ENCODE measurements at places on chromosomes 16 and 17.

- no peak for DNase-seq
Measured at GRCh38 chr16:2490190-2491105, 15.5 kb downstream of the TBC1D24 start.

- no peak for DNase-seq
Measured at GRCh38 chr16:88804173-88804551, 573 bp downstream of the CDT1 start.

DNA sequence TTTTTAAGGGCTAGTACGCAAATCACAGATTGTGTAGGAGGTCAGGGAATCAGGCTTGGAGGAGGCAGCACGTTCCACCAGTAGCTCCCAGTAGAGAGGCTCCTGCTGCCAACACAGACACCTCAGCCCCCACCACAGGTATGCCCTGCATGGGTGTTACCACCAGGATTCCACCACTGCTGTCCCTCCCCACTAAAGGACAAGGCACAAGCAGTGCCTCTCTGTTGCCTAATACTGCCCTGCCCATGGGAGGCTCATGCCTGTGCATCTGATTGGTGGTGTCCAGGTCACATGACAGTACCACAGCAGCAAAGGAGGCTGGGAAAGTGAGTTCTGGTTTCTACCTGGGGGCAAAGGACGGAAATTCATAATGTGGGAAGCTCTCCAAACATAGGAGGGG, 33.6 kb upstream of the CACNG4 start:
- no peak for DNase-seq

- no peak for DNase-seq
Measured at GRCh38 chr16:79698341-79698753, 97.8 kb upstream of the MAF start.

DNA sequence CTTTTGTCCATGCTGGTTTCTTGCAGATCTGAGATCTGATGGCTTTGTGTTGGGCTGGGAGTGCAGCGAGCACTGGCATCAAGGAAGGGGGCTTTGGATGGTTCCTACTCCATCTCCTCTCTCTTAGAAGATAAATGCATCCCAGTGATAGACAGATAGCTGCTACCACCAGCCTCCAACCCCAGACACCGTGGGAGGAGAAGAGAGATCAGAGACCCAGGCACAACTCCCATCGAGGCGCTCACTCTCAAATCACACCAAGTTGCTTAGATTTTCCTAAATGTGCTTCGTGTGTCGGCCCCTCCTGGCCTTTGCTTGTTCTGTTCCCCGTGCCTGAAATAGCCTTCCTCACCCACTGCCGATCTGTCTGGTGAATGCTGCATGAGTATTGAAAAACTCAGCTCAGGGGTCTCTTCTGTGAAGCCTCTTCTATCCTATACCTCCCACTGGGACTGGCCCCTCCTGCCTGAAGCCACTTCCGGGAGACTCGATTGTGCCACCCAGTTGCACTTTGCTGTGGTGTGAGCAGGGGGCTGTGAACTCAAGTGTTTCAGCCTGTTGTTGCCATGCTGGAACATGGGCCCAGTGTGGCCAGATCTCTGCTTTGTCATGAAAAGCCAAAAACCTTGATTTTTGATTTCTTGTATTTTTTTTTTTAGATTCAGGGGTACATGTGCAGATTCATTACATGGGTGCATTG, 242.7 kb downstream of the GSG1L start:
- no peak for DNase-seq

DNA sequence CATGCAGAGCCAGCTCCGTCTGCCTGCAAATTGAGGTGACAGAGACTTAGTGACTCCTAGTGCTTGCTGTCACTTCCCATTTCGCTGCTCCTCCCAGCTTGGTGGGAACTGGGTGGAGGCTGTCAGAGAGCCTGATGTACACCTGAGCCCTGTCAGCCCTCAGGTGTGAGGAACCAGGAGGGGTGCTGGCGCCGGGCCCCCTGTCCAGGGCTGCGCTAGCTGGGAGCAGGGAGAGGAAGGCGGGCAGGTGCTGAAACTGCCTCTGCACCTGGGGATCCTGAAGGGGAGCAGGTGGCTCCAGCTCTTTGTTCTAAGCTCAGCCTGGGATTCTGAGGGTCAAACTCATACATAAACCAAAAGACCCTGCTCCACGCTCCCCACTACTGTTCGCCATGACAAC, 10.8 kb upstream of the WSCD1 start:
- DNase-seq: no peak

DNA sequence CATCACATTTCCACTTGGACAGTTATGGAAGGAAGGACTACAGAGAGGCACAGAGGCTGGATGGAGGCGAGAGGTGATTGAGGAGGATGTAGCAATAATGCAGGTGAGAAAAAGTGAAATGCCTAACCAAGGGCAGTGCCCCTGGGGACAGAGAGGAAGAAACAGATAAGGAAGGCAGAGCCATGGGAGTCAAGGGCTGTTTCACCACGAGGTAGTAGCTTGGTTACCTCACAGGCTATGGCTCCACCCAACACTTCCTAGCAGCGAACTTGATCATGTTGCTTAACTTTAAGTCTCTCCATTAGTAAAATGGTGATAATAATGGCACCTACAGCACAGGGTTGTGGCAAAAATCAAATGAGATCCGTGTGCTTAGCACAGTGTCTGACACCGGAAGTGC, 83.9 kb downstream of the YPEL2 start:
- no peak for DNase-seq

DNA sequence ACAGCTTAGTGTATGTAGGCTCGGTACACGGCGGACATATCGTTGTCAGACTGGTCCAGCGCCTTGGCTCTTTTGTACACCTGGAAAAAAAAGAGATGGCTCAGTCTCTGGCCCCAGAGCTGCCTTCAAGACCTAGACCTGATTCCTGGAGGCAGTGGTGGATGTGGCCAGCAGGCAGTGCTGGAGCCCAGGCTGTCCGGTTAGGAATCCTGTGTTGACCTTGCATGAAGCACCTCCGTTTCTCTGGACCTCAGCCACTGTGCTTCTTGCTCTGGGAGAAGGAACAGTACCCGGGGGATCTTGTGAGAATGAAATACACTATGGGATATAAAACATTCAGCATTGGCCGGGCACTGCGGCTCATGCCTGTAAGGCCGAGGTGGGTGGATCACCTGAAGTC, 2.8 kb upstream of the ROGDI start:
- no peak for DNase-seq

DNA sequence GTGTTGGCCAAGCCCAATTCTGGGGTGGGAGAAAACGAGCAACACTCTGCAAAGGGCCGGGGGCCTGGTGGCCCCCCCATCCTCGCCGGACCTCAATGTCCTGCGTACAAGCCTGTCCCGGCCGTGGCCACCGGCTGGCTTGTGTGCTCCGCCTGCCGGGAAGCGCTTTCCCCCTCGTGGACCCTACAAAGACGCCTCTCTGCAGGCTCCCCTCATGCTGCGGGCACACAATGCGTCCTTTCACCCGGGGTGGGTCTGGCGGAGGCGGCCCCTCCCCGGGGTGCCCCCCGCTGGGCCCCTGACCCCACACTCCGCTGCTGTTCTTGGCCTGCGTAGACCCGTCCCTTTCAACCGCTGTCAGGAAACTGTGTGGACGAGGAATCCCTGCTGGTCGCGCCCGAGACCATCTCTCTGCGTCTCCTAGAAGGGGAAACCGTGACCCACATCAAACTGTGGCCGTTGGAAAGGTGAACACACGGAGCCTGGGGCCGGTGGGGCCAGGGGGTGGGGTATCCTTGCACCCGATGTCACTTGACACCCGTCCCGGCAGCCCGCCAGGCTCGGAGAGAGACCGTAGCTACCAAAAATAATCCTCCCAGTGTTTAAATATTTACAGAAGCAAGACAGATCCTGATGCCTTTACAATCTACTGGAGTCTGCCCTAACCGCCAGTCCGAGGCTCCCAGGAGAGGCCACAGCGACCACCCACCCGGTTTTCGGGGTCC, 43.6 kb downstream of the TBC1D16 start:
- DNase-seq: no peak

All from CD4-positive, alpha-beta T cell treated with Interleukin-2 at 100 ng/mL for 4 hours (primary cell).